T-helper 2 cell (primary cell): ENCODE measurements at places on chromosomes 2 and 18.

DNA sequence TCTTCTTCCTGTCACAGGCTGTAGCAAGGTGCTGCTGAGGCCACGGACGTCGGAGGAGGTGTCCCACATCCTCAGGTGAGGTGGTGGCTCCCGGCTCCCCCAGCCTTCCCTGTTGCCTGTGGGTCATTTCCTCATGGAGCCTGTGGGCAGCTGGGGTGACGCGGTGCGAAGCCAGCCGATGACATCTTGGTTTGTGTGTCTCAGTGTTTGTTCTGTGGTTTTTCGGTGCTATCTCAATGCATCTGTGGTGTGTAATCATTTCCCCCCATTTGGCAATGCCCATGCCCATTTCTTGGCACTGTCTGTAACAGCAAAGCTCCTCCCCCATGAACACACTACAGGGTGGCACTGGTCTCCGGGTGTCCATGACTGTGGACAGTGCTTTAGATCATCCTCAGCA is 6.6 kb downstream of the D2HGDH start:
- DNase-seq = no peak

GRCh38 chr2:11389052-11389420 is 44.6 kb upstream of the ROCK2 start:
- no peak for DNase-seq

- no peak for DNase-seq
These were observed 7.3 kb downstream of the ALPP start for GRCh38 chr2:232385660-232386489.

DNA sequence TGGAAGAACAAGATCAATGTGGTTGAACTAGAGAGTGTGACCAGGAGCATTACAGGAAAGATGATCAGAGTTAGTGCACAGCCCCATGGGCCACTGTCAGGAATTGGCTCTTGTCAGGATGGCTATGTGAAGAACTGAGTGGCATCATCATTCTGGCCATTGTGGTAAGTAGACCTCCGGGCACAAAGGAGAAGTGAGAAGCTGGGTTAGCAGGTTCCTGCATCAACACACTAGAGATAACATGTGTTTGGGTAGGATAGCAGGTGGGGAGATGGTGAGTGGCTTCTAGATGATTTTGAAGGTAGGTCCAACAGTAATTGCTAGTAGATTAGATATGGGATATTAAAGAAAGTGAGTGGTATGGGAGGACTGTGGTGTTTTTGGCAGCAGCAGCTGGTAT is 408.2 kb downstream of the TSN start:
- DNase-seq = no peak

DNA sequence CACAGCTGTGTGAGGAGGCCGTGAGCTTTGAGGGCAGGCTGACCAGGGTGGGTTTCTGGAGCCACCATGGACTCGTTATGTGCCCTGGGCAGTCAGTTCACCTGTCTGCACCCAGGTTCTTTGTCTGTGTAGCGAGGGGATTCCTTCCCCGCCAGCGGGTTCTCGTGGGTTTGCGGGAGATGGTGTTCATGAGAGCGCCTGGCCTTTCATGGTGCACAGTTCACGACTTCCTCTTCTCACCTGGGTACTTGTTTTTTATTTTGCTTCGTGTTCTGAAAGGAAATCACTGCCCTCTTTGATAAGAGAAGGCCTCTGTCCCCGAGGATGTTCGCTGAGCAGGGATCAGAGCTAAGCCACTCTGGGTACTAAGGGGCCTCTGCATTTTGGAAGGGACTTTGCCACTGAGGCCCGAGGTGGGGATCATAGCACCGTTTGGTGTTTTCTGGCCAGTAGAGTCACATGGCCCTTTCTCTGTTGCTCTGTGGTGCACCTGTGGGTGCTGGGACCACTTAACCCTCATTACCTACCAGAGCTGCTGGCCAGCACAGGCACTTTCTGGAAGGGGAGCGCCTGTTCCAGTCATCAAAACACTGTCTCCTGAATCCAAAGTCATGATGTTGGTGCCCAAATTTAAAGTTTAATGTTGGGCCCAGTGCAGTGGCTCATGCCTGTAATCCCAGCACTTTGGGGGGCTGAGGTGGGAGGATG is 78.5 kb downstream of the LDLRAD4 start:
- no peak for DNase-seq

GRCh38 chr18:6488956-6489355 is 74.2 kb upstream of the L3MBTL4 start:
- no peak for DNase-seq

DNA sequence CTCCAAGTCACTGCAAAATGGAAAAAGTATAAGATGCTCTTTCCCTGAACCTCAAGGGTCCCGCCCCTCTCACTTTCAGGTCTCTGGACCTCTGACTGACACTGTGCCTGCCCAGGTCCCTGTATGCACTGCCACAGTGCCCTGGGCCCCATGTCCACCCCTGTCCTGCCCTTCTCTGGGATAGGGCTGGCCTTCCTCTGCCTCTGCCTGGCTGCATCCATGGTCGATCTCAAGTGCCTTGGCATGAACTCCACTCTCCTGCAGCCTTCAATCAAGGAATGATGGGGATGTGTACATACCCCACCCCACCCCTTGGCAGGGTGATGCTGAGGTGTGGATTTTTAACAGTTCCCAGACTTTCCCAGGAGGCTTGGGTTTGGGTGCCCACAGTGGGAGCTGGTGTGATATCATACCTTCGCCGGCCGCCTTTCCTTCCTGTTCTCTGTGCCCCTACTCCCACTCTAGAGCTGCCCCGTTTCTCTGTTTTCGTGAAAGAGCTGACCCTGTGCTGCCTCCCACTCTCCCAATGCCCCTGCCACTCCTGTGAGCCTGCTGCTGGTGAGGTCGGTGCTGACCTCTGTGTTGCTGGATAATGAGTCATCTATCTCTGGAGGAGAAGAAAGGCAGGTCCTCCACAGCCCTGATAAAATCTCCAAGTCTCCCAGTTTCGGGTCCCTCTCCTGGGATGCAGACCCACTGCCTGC is 18.9 kb downstream of the PTPN18 start:
- no peak for DNase-seq

- DNase-seq = no peak
These were observed 73.6 kb downstream of the DYSF start for GRCh38 chr2:71526975-71527374.

DNA sequence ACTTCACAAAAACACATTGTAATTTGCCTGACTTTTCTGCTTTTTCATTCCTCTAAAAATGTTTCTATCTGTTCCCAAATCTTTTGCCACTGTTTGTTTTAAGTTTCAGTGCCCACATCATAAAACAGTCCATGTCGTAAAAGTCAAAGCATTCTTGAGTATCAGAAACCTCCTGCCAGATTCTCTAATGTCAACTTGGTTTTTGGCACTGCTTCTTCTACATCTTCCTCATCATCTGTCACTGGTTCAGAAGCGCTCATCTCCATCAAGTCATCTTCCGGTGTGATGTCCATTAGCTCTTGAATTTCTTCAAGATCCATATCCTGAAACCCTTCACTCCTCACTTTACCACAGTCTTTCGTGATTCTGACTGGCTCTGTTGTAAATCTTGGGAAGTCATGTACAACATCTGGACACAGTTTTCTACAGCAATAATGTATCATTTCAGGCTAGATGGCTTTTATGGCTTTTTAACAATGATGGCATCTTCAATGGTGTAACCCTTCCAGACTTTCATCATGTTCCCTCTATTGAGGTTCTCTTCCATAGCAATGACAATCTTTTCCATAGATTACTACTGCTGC is 19.6 kb downstream of the CUL3 start:
- DNase-seq = no peak
